ENCODE measurements at places on chromosomes 12 and 14.
A peak's percentile ranks its signal among the peaks of the same experiment; 100 is the strongest.

DNA sequence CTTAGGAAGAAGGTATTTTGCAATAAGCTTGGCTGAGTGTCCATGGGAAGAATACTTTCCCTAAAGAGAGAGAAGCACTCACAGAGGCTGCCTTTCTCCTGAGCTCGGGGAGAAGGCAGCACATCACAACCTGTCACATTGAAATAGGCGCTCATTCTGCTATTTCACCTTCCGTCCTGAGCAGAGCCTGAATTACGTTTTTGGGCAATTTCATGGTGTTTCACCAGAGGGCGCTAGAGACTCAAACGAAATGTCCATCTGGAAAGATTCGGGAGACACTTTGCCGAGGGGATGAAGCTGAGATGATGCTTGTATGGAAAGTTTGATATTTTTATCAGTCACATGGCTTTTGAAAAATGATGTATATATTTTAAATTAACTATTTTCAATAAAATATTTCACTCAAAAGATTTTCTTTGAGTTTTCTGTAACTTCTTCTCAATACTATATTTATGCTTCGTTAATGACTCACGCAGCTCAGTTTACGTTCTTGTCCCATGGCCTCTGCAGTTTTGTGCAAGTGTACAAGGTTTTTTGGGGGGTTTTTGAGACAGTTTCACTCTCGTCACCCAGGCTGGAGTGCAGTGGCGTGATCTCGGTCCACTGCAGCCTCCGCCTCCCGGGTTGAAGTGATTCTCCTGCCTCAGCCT is 17.4 kb upstream of the B4GALNT3 start:
- peak; percentile 14 for DNase-seq

DNA sequence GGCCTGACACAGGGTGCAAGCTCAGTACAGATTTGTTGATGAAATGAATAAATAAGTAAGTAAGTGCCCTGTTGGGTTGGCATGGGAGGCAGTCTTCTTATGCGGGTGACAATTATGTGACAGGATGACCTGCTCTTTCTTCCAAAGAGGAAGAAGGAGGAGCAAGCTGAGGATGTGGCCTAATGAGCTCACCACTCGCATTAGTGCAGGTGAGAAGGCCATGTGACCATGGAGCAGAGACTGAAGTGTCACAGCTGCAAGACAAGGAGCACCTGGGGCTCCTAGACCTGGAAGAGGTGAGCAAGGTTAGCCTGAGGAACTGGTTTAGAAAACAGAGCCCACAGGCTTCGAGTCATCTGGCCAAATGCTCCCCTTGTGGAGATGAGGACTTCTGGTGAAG is 34.9 kb downstream of the LRTM2 start:
- DNase-seq: no peak

DNA sequence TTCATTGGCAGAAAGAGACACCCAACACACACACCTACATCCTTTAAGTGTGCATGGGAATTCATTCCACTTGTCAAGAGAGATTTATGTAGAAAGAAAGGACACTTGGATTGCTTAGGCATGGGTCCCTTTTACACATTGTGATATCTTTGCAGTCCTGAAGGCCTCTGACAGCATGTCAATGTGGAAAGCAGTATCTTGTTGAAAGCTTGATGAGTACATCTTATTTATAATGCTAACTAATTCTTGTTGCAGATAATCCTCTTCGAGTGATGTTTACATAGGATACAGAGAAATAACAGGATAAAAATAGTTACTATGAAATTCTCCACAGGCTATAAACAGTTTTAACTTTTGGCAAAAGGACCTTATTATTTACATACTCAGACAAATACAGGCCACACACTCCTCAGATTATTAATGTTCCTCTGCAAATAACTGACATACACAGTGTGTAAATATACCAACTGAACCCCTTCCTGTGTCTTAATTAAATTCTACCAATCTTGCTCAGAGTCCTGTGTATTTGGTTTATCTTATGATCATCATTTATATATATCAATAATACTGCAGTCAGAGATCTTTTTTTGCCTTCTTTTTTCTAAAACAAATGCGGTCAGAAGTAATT is 111.8 kb upstream of the DIO2 start:
- no peak for DNase-seq

GRCh38 chr14:34971801-34972200 is 11.0 kb upstream of the SRP54 start:
- no peak for DNase-seq

DNA sequence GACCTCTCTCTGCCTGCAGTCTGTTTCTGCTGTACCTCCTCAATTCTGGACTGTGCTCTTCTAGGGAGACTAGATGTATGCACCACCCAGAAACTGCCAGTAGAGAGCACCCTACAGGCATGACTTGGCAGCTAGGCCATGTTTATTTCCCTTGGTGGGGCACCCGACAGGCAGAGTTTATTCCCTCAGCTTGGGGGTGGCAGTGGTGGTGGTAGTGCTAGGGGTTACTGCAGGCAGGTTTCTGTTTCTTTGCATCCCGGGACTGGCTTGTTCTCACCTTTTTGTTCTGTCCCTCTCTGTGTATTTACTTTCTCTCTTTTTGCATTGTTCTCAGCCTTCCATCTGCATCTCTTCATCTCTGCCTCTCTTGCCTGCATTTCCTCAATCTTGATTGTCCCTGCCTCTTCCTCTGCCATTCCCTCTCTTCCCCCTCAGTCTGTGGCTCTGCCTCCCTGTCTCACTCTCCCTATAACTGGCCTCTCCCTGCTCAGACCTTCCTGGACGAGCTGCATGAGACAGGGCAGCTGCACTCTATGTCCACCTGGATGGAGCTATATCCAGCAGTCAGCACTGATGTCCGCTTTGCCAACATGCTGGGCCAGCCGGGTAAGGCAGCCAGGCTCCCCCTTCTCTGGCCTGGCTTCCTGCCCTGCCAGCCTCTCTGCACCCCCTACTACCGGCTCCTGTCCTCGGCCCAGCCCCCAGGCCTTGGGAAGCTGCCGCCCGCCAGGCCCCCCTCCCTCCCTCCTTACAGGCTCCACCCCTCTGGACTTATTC is 13.8 kb downstream of the PRPF40B start:
- no peak for DNase-seq

GRCh38 chr14:65471038-65471878 is 58.7 kb downstream of the FUT8 start:
- no peak for DNase-seq

DNA sequence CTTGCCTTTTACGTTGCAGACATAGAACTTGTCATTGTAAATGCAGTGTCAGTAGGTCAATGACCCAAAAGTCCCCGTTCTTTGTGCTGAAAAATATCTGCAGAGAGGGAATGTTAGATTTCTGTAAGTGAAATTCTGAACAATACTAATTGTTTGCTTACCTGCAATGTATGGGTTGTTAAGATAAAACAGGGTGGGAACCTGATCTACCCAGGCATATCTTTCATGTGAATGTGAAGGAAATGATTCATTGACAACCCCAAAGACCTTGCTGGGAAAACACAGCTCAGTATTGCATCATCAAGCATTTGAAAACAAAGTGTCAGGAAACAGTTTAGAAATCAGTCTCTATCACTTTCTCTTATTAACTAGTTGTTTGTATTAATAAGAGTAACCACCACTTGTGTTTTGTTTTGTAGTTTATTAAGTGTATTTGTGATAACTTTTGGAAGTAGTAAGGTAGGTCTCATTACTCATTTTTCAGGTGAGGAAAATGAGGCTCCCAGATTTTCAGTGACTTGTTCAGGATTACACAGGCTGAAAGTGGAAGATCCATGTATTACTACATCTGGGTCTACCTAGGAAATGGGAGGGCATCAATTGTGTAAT is 57.9 kb upstream of the SLC38A2 start:
- DNase-seq: no peak

- DNase-seq: no peak
Observed at GRCh38 chr14:77158175-77158881, 16.7 kb upstream of the ZDHHC22 start.

DNA sequence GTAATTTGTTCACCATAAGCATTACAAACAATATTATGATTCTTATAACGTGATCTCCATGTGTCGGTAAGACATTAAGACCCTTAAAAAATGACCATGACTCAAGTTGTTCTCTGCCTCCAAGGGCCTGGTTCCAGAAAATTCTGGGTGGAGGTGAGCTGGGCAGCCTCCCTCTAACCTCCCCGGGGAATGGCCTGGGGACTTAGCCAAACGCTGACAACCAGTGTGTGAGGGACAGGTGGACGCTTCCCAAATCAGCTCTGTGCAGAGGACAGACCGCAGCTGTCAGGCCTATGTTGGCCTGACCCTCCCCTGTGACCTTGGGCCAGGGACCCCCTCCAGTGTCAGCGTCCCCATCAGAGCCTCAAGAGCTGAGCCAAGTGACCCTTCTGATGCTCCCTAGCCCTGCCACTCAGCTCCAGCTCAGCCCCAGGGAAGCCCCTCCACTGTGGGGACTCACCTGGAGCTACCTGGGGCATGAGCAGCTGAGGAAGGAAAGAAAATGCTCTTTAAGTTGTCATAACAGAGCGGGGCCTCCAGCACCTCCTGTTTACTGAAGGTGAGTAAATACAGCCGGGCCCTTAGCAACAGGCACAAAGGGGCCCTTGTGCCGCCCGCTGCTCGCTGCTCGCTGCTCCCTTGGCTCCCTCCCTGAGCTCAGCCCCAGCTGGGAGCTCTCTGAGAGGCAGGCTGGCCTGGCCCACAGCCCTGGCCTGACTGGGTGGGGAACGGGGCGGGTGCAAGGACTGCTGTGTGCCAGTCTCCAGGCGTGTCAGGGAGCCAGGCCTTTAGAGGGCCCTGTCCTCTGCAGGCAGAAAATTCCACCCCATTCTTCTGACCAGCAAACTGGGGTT is 116.6 kb downstream of the CALM1 start:
- no peak for DNase-seq

DNA sequence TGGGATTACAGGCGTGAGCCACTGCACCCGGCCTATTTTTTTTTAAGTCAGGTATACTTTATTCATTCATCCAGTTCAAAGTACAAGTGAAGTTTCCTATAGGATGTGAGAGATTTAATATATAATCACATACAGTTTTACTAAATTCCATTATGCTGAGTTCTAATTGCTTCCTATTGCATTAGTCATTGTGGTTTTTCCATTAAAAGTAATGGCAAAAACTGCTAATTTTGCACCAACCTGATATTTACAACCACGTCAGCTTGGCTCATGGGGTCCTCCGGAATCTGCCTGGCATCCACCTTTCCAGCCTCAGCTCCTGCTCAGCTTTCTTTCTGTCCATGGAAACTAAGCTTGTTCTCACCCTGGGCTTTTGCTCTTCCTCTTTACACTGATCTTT is 67.0 kb upstream of the CSRP2 start:
- no peak for DNase-seq

- DNase-seq: no peak
Observed at GRCh38 chr12:132426349-132427173, 63.4 kb upstream of the FBRSL1 start.

DNA sequence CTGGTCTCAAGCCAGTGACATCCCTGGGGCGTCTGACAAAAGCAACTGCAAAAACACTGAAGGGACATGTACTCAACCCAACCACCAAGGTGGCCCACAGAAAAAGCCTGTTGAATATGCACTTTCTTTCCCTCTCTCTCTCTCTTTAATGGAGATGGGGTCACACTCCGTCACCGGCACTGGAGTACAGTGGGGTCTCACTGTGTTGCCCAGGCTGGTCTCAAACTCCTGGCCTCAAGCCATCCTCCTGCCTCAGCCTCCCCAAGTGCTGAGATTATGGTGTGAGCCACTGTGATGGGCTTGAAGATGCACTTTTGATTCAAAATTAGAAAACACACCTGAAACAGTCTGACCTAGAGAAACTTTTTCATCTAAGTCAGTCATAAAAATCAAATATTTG is 7.2 kb upstream of the CD27 start:
- DNase-seq: no peak

GRCh38 chr14:54322246-54322645 is 74.6 kb upstream of the CDKN3 start:
- no peak for DNase-seq

- DNase-seq: no peak
Observed at GRCh38 chr12:6684609-6685008, 4.6 kb downstream of the ZNF384 start.

DNA sequence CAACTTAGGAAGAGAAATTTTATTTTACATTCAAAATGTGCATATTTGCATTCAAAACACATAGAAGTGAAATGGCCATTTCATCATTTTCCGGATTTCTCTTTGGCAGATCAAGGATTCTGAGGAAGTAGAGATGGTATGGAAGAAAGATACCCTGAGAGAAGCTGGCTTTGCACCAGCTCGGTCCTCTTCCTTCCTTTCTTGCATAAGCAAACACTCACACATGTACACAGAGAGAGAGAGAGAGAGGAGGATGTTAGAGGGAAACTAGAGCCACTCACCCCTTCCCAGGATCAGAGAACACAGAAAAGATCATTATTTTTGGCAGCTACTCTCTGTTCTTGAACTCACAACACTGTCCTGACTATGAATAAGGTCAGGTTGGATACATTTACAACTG is 15.6 kb upstream of the PLEKHD1 start:
- DNase-seq: no peak

- DNase-seq: no peak
Observed at GRCh38 chr14:91171291-91171690, 57.4 kb downstream of the DGLUCY start.

DNA sequence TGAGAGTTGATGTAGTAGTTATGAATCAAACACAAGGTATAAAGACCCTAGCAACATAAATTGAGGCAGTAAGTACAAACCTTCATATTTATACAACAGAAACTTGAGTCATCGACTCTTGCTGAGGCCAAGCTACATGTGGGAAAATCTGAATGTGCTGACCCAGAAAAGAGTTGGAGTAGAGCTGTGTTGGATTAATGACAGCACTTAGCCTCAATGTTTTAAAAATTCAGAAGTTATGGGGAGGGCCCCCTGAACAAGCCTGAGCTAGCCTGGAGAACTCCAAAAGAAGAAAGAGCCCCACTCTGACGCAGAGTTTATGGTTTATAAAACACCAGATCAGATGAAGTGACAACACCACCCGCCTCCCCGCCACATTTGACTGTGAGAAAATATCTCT is 100.0 kb downstream of the DUSP6 start:
- no peak for DNase-seq

- DNase-seq: no peak
Observed at GRCh38 chr12:109165599-109165998, 49.2 kb downstream of the ACACB start.

DNA sequence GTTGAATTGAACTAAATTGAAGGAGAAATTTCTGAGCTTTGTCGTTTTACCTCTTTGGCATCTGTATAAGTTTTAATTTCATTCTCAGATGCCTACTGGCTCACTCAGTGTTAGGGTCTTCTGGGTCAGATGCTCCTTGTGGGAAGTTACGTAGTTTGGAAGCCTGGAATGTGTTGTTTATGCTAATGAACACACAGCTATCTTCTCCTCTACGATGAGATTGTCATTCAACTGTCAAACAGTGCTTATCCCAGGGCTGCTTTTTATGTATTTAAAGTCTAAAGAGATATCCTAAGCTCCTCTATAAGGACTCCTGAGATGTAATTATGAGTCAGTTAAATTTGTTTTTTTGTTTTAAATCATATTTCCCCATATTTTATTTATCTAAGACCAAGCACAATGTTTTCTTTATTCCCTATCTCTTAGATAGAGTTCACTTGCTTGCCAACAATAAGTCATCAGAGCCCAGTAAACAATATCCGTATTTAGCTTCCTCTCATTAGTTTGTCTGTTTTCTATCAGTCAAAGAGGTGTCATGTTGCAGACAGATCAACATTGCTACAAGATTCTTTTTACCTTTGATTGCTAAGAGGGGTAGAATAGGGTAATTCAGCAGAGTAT is 368.0 kb upstream of the PDE3A start:
- DNase-seq: no peak

- DNase-seq: no peak
Observed at GRCh38 chr12:124640056-124640455, 72.6 kb upstream of the NCOR2 start.

GRCh38 chr12:62917926-62918325 is 17.0 kb downstream of the PPM1H start:
- DNase-seq: no peak

GRCh38 chr14:90568405-90568804 is 171.6 kb downstream of the CALM1 start:
- DNase-seq: no peak

Data from activated CD4-positive, CD25-positive, alpha-beta regulatory T cell (primary cell).